ENCODE measurements at places on chromosomes 7 and 10.

DNA sequence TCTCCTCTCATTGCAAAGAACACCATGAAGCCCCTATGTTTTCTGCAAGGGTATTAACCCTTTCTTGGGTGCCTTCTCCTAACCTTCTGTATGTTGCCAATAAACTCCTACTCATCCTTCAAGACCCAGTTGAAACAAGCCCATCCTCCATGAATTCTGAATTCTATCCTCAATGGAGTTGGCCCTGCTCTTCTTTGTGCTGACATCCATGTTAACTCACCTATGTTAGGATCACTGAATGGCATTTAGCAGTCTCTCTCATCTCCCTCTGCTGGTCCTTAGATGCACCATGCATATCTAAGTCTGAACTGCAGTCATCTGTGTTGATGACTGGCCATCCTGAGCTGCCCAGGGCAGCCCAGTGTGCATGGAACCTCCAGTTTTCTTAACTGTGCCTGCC is 129.8 kb downstream of the BUB3 start:
- no peak for DNase-seq

- DNase-seq = no peak
These were observed 5.3 kb downstream of the PPP1R3C start for GRCh38 chr10:91627344-91628102.

DNA sequence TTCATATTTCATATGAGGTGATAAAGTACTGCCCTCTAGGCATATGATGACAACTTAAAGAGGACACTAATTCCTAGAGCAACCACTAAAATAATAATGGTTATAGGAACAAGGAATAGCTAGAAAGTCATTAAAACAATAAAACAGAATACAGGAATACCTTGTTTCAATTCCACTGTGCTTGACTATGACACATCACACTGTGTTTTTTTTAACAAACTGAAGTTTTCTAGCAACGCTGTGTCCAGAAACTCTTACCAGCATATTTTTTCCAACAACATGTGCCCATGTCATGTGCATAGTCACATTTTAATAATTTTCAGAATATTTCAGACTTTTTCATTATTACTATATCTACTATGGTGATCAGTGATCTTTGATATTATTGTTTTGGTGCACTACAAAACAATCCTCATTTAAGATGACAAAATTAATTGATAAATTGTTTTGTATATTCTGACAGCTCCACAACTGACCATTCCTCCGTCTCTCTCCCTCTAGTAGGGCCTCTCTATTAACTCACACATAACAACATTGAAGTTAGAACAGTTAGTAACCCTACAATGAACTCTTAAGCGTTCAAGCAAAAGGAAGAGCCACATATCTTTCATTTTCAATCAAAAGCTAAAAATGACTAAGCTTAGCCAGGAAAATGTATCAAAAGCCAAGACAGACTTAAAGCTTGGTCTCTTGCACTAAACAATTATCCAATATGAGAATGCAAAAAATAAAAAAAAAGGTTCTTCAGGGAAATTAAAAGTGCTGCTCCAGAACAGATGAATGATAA is 85.8 kb downstream of the SNX13 start:
- DNase-seq = no peak

DNA sequence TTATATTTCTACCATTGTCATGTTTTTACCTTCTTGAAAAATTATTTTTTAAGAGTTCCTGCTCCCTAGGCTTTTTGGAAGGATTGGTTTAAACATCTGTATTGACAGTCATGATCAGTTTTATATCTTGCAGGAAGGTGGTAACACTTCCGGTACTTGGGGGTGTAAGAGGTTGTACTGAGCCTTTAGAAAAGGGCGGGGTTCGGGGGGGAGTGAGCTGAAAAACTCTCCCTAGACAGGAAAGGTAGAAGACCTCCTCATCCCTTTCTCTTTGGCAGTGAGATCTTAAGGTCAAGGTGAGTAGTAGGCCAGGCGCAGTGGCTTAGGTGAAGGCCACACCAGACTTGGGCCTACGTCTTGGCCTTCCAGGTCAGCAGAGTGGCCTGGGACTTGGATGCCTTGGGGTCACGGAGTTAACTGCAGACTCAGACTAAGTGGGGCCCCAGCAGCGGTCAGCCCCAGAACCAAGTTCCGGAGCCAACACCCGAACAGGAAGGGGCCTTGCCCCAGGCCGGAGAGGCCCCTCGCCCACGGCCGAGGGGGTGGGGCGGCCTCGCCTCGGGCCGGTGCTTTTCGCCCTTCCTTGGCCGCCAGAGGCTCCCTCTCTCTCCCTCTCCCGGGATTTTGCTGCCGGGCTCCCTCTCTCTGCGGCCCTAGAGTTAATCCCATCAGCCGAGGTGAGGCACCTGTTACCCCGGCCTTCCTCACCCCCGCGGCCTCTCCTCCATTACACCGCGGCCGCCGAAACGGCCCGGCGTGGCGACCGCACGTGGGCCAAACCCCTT is at the start of gene PPP1R9A:
Gene PPP1R9A (plus strand): TSS at position 569 of the 785 bp plus-strand sequence. CDS start 2,520 bp downstream, outside the sequence.
- no peak for DNase-seq

DNA sequence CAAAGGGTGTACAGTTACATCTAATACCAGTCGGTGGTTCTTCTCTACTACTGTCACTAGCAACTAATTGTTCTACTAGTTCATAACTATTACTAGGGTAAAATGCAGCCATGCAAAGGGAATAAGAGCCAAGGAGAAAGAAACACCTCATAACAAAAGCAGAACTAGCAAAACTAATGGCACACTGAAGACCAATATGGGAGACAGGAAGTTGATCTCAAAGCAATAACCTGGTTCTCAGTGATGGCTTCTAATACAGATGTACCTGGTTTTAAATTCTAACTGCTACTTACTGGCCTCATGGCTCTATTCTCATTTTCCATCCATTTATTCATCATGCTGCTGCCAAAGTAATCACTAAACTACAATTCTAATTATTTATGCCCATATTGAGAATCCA is 170.3 kb downstream of the SEMA3E start:
- DNase-seq = no peak
